NCI-H510A treated with DMSO at 0.1 percent for 48 hours (cell line): ENCODE measurements at places on chromosomes 7 and 10.
A peak's percentile ranks its signal among the peaks of the same experiment; 100 is the strongest.

- DNase-seq: no peak
Measured at GRCh38 chr7:81120803-81121202, 202.0 kb upstream of the SEMA3C start.

- DNase-seq: no peak
Measured at GRCh38 chr10:98258683-98259454, 9.1 kb downstream of the LOXL4 start.

- no peak for DNase-seq
Measured at GRCh38 chr10:48249763-48250351, 24.6 kb downstream of the FRMPD2 start.

DNA sequence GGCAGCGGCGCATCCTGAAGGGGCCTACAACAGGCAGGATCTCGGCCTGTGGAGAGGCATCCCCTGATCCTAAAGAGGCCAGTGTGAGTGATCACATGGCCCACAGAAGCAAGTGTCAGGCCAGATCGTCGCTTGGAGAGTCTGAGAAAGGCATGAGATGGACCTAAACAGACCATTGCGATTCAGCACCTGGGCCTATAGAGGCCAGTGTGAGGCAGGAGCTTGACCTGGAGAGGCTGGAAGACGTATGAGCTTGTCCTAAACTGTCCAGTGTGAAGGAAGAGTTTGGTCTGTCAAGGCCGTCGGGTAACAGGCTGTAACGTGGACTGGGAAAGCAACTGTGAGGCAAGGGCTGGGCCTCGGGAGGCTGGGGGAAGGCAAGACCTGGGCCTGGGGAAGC lies 172.6 kb downstream of the TPST1 start:
- DNase-seq: no peak

DNA sequence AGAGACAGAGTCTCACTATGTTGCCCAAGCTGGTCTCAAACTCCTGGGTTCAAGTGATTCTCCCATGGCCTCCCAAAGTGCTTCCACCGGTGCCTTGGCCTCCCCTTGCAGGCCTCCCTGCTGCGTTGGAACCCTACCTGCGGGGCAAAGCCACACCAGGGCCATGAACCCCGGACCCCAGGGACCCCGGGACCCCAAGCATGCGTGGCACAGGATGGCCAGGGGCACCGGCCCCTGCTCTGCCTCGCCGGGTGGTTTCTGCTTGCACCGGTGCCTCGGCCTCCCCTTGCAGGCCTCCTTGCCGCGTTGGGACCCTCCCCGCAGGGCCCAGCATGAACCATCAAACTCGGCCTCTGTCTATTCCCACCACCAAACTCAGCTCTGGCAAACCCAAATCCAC lies 301.0 kb upstream of the NPVF start:
- no peak for DNase-seq

GRCh38 chr10:16776896-16777295 lies 40.3 kb downstream of the RSU1 start:
- no peak for DNase-seq

DNA sequence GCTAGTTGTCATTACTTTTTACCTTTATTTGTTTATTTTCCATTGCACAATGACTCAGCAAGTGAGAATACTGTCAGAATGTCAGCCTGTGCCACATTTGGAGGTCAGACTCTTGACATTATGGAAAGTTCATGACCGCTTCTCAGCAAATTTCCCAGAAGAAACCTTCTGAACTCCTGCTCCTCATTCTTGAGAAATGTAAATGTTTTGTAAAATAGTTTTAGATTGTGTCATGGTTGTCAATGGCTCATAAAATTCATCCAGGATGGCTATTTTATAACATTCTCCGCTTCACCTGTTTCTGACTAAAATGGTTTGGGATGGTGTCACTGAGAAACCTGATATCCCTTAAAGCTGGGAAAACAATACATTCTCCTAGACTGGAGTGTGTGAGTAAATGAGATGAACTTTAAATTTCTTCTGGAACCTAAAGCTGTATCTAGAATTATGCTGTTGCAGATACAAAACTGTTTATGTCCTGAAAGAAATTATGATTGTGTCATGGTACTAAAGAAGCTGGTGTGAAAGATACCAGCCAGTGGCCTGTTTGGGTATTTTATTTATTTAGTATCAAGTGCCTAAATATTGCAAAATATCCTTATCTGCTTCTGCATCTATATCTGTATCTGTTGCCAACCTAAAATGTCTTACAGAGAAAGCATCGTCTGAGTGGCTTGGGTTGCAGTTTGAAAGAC lies 671.7 kb downstream of the GATA3 start:
- DNase-seq: no peak

GRCh38 chr10:70528741-70529362 lies 50.3 kb downstream of the PALD1 start:
- peak; percentile 56 for DNase-seq
